ENCODE measurements at places on chromosomes 13 and 19. TPM values are rescaled to one million over a fixed set of nuclear protein-coding genes. Genes with fewer than 3 reads are reported as not detected.

ATP7B gene
- total RNA-seq = 0.65 TPM

NCAN gene
- not detected for total RNA-seq

GRCh38 chr19:948842-949496, 23.1 kb downstream of the ARID3A start:
- no peak for DNase-seq

- no peak for DNase-seq
Measured at GRCh38 chr13:114141261-114141996, 9.0 kb upstream of the RASA3 start.

GRCh38 chr19:52536448-52536800, 9.0 kb downstream of the ZNF808 start:
- DNase-seq = peak; percentile 86

GRCh38 chr13:93951108-93951507, 528.4 kb downstream of the DCT start:
- DNase-seq = no peak

Data from activated CD4-positive, alpha-beta T cell treated with anti-CD3 and anti-CD28 coated beads, Interleukin-2, amount 10 ng/mL, durations not matched to agents 24 days and 14 days (primary cell).